ENCODE measurements at places on chromosomes 12 and 14.

DNA sequence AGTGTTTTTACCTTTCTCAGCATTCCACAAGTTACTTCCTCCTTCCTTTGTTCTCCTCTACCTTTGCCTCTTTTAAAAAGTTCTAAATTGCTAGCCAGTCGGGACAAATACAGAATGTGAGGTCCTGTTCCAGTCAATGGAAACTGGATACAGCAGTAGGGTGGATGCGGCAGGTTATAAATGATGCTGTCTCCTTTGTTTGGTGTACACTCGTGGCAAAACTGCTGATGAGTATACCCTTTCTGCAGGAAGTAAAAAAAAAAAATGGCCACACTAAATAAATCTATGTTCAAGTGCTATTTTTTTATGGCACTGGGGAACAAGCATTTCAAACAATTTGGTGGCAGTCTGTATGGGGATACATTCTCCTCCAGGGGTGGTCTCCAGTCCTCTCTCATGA is 27.5 kb downstream of the KLRK1 start:
- no peak for DNase-seq

- peak; percentile 11 for DNase-seq
These were observed 14.4 kb downstream of the ART4 start for GRCh38 chr12:14828892-14829291.

- DNase-seq: no peak
These were observed 23.2 kb downstream of the PLXNC1 start for GRCh38 chr12:94171595-94171930.

GRCh38 chr12:119201789-119202543 is 23.2 kb downstream of the HSPB8 start:
- no peak for DNase-seq

- no peak for DNase-seq
These were observed 251.6 kb downstream of the BCAT1 start for GRCh38 chr12:24697295-24697694.

DNA sequence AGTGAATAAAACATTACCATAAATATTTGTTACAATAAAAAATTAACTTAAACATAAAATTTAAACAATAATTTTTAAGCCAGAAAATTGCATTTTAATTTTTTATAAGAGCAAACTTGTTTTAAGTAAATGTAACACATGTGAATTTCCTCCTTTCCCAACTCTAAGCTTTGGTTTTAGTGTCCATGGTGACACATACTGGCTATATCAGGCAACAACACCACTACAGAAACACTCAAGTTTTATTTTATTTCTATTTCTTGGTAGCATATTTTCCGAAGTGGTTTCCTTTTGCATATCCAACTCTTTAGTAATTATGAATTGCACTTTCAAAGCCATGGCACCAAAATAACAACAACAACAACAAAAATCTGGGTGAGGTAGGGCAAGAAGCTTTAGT is 2.2 kb downstream of the NELL2 start:
- DNase-seq: no peak

DNA sequence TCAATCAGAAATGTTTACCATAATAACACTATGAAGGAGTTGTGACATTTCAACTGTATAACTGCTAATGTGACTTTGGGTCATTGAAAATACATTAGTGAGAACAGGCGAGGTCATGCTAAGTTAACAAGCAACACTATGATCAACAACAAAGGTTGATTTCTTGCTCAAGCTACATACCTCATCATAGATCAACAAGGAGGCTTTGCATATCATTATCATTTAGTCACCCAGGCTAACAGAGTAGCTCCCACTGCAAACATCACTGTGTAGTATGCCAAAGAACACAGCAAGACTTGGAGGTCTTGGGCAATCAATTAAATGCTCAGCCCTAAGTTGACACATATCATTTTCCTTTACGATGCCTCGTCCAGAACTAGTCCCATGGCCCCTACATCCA is 212.5 kb downstream of the NOVA1 start:
- DNase-seq: no peak

DNA sequence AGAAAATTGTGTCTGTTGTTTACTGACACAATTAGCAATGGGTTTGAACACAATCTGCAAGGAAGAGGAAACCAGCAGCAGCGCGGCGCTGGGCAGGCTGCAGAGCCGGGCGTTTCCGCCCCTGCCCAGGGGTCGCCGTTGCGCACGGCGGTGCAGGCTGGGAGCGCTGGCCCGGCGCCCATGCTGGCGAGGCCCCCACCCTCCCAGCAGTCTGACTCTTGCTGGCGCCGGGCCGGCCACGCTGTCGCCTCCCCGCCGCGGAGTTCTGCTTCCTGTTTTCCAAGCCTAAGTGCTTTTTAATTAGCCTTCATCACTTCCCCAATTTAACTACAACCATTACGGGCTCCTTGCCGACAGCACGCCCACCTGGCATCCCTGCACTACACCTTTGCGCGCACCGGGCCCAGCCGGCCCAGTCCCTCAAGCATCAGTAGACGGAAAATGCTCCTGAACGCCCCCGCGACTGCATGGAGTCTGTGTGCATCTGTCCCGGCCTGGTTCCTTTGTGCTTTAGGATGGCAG is 212.1 kb downstream of the GXYLT1 start:
- no peak for DNase-seq
